ENCODE measurements at places on chromosomes 3 and 15. TPM values are rescaled to one million over a fixed set of nuclear protein-coding genes. Genes with fewer than 3 reads are reported as not detected.

CCDC191 gene
- 2.7 TPM for total RNA-seq

TMEM43 gene
- total RNA-seq, result 97.6 TPM

TRAIP gene
- 2.4 TPM for total RNA-seq

PARP15 gene
- total RNA-seq, result 0.17 TPM

HTR3E gene
- not detected for total RNA-seq

SERPINI2 gene
- total RNA-seq, result not detected

ABCC5 gene
- 23.1 TPM for total RNA-seq

EXD1 gene
- not detected for total RNA-seq

GABRB3 gene
- 0.16 TPM for total RNA-seq

TF gene
- total RNA-seq, result 0.32 TPM

GOLGA8O gene
- 2.9 TPM for total RNA-seq

CHSY1 gene
- total RNA-seq, result 16.2 TPM

CAMKV gene
- total RNA-seq, result not detected

CKMT1A gene
- 0.16 TPM for total RNA-seq

PLA2G4E gene
- not detected for total RNA-seq

ITPKA gene
- total RNA-seq, result 5.2 TPM

GOLGA8T gene
- 0.17 TPM for total RNA-seq

CASR gene
- not detected for total RNA-seq

SLC51B gene
- total RNA-seq, result 1.0 TPM

DUOX1 gene
- total RNA-seq, result under 0.01 TPM

C2CD4A gene
- not detected for total RNA-seq

C3orf49 gene
- not detected for total RNA-seq

SIN3A gene
- total RNA-seq, result 31.9 TPM

OR5AC2 gene
- total RNA-seq, result not detected

AMT gene
- total RNA-seq, result 4.4 TPM

GOLGA6L6 gene
- under 0.01 TPM for total RNA-seq

GPR160 gene
- total RNA-seq, result not detected

ZDHHC19 gene
- not detected for total RNA-seq

TTC23 gene
- total RNA-seq, result 24.7 TPM

RASGRF1 gene
- under 0.01 TPM for total RNA-seq

EPB42 gene
- not detected for total RNA-seq

UBAP1L gene
- 0.95 TPM for total RNA-seq

TERC gene
- 290 TPM for total RNA-seq

ANKRD34C gene
- not detected for total RNA-seq

C2CD4B gene
- not detected for total RNA-seq

SHQ1 gene
- 12.6 TPM for total RNA-seq

ISLR2 gene
- total RNA-seq, result 0.16 TPM
